Endothelial cell (in vitro differentiated cells): ENCODE measurements at places on chromosomes 5 and 9.

DNA sequence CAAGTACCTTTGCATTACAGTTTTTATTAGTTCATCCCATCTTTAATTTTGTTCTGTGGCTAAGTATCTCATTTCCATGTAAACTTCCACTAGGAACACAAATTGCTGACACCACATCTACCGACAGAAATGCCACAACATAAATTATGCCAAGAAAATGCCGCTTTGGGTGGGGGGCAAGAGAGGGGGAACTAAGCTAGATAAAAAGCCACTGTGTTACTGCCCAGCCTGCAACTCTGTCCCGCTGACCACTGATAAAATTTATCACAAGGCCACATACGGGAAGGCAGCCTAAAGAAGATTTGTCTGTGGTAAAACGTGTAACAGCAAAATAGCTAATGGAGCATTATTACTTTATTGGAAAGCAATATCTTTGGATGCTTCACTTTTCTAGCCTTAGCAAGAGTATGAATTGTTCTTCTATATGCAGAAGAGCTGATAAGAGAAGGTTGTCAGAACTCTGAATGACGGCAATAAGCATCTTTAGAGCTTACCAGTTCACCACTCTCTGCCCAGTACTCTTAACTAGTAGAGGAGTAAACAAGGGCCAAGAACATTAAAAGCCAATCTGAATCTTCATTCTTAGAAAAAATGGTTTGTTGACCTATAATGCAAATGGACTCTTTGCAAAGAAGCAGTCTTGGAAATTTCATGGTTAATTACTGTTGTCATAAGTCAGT, 172.2 kb upstream of the MEF2C start:
- DNase-seq: no peak

DNA sequence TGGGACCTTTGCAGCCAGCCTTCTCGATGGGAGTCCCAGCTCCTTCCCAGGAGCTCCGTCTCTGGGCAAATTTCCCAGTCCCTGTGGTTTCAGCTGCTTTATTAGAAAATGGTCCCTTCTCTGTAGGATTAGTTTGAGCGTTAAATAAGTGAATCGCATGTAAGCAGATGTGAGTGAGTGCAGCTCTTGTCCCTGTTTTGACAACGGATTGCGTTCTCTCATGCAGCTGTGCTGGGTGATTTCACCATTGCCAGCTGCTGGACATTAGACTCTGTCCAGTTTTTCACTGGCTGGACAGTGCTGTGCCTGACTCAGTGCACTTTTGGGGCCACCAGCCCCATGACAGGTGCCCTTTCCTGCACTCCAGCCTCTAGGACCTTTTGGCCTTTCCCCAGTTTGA, 11.6 kb upstream of the CEL start:
- DNase-seq: no peak

GRCh38 chr5:103375350-103375749, 116.8 kb downstream of the MACIR start:
- no peak for DNase-seq

- DNase-seq: no peak
Measured at GRCh38 chr5:1318659-1319251, 23.9 kb upstream of the TERT start.

DNA sequence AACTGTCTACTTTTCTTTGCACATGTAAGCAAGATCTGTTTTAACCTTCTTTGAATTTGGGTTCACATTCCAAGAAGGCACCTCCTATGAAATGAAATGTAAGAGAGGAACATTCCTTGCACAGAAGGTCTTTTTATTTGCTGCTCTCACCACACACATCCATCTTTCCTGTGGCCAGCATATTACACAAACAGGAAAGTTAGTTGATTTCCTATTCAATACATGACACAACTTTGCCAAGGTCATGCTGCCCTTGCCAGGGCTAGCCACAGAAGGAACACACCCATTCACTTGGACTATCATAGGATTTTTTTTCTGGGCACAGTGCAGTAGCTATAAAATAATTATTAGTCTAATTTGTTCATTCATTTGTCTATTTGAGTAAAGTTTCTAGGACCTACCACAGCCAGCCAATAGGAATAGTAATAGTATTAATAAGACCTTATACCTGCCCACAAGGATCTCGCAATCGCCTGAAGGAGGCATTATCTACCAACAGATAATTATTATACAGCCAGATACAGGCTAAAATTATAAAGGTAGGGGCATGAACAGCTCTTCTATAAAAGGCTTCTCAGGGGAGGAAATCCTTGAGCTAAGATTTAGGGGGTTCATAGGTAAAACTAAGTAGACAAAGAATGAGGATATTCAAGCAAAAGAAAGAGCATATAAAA, 78.1 kb upstream of the NREP start:
- DNase-seq: no peak

- no peak for DNase-seq
Measured at GRCh38 chr5:68169903-68170302, 45.7 kb upstream of the PIK3R1 start.

GRCh38 chr5:171597946-171598640, 178.6 kb downstream of the FGF18 start:
- DNase-seq: no peak

GRCh38 chr9:76090909-76091308, 200.4 kb downstream of the PCSK5 start:
- DNase-seq: no peak

DNA sequence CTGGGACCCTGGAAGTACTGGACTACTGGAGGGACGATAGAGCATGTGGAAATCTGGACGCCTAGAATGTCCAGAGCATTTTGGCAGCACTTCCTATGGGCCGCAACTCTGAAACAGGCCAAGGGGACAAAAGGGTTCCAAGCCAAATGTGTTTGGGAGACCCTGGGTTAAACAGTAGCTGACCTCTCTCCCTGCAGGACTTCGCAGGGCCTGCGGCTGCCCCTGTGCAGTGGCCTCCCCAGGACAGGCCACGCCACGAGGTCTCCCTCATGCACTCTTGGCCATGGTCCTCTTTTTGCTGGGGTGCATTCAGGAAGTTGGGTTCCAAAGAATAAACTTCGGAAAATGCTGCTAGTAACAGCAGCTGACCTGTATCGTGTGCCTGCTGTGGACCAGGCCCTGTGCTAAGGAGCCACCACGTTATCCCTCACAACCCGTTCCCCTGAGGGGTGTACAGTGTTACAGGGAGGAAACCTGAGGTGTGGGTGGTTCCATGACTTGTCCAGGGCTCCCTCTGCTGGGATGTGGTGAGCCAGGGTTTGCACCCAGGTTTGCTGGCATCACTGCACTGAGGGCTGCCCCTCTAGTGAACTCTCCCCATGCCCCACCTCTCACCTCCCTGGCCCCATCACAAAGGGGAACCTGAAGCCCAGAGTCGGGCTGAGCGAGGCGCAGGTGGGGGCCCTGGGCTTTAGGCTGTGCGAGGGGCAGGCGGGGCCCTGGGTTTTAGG, 79.4 kb downstream of the AMBP start:
- DNase-seq: no peak

- DNase-seq: no peak
Measured at GRCh38 chr9:137688261-137688660, 69.5 kb downstream of the EHMT1 start.

- DNase-seq: no peak
Measured at GRCh38 chr9:119792242-119792641, 423.0 kb upstream of the BRINP1 start.

DNA sequence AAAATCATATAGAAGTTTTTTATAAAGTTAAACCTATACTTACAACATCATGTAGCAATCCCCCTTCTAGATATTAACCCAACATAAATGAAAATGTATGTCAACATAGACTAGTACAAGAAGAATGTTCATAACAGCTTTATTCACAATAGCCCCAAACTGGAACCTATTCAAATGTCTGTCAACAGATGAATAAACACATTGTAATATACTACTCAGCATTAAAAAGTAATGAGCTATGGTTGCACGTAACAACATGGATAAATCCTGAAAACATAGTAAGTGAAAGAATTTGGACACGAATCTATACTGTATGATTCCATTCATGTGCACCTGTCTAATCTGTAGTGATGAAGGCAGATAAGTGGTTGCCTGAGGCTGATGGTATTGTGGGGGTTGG, 73.9 kb downstream of the CSNK1G3 start:
- DNase-seq: no peak

- DNase-seq: no peak
Measured at GRCh38 chr9:7318920-7319319, 480.7 kb downstream of the DMAC1 start.

DNA sequence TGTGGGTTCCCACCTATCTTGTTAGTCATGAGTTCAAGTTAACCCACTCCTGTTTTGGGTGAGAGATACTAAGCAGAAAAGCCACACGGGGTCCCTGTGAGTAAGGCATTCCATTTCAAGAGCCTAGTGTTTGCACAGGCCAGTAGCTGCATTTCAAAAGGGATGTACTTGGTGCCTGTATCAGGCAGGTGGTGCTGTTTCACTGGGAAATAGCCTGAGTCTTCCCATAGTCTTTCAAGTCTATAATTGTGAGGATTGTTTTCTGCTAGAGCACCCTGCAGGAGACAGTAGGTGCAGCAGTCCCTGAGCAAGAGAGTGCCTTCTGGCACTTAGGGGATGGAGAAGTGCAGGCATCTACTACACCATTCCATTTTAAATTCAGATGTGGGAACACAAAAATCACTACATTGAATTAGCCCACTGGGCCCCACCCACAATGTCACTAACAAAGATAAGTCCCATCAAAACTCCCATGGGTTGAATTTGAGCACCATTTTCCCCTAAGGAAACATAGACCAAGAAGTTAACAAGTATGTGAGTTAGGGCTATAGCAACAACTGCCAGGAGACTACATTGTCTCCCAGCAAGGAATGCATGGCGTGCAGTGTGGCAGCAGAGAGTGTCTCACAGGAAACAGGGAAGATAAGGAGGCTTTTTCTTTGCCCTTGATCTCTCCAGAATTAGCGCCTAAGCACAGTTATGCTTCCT, 263.2 kb downstream of the COX7C start:
- peak; percentile 54 for DNase-seq

DNA sequence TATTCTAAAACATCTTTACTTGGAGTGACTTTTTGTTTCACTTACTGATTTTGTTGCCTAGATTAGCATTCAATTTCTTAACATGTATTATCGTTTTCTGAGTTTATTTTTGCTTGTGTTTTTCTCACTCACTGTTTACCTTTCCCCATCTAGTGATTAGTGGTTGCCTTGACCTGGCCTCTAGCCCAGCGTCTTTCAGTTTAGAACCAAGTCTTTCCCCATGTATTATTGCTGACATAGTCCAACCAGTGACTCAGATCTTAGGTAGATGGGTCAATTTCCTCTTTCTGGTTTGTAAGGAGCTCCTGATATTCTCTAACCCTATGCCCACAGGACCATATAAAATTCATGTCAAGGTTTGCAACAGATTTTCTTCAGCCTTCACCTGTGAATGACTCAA, 135.5 kb downstream of the PRR16 start:
- DNase-seq: no peak

- DNase-seq: no peak
Measured at GRCh38 chr5:132098151-132098594, 24.6 kb downstream of the CSF2 start.

- DNase-seq: no peak
Measured at GRCh38 chr5:84393969-84394368, 9.3 kb upstream of the EDIL3 start.

DNA sequence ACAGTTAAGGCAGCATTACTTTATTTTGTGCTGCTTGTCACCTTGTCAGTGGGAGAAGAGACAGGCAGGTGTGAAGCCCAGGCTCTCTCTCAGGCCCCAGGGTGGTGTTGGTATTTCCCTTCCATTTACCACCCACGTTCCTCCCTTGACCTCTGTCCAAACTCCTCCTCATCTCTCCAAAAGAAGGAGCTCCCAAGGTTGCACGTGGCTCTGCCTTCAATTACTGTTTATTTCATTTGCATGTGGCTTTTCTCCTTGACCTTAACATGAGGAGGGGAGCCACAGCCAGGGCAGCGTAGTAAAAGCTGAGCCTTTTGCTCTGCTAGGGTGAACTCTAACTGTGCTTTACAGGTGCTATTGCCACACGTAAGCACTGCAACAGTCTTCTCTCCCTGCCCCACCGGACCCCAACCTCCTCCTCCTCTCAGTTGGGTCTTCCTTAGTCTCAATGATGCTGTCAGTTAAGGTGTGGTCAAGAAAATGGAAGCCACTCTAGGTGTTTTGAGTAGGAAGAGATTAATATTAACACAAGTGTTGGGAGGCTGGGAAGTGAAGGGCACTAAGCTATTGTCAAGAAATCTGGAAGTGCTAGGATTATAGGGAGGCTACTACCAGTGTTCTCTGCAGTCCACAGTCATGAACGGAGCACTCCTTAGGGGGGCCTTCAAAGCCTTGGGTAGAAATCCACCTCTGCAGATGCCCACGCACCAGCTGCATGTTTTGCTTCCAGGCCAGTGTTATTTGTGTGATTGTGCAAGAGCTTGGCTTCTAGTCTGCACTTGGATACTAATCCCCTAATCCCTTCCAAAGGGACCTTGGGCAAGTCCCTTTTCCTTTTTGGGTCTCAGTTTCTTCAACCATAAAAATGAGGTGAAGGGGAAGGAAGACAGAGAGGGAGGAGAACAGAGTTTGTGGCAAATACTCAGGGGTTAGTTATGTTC, 3.9 kb upstream of the ALDH1B1 start:
- DNase-seq: no peak

DNA sequence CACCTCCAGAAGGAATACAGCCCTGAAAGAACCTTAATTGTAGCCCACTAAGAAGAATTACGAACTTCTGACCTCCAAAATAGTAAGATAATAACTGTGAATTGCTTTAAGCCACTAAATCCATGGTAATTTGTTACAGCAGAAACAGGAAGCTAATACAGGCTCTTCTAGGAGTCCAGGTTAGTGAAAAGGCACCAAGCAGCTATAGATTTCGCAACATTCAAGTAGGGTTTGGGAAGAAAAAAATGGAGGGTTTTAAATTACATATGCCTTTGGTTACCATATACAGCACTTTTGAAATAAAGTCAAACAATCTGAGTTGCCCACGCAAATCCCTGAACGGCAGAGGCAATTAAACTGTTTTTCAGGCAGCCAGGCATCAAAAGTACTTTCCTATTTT, 1.7 kb upstream of the ACTL7A start:
- no peak for DNase-seq

DNA sequence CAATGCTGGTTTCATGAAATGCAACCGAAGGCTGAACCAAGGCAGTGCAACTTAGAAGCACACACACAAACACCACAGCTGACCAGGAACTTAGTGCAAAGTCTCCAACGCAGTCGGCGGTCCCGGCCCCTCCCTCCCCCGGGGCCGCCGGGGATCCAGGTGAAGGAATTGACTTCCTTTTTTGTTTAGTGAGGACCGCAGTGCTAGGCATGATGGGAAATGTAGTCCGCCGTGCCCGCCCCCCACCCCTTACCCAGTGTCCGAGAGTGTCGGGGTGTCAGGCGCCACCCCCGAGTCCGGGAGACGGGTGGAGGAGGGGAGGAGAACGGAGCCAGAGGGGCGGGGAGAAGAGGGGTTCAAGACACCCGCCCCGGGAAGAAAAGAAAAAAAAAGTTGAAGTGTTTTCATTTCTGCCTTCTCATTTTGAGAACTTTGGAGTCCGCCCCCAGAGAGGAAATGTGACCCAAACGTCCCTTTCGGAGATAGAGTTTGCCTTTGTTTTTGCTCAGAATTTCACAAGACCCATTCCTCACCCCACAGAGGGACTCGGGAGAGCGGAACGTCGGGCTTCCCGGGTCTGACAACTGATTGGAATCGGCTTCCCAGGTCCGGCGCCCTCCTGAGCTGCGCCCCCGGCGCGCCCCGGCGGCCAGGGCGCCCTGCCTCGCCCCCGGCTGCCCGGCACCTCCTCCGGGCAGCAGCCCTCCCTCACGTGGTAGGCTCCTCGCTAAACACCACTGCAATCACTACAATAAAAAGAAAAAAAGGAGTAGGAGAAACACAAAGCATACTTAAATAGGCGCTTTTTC, 2.0 kb downstream of the IER5L start:
- DNase-seq: peak; percentile 71
